ENCODE measurements at places on chromosomes 4 and X. TPM values are rescaled to one million over a fixed set of nuclear protein-coding genes. Genes with fewer than 3 reads are reported as not detected.

Gene GDPD2
- total RNA-seq, result not detected

Gene TMPRSS11B
- not detected for total RNA-seq

Gene G3BP2
- total RNA-seq, result 109 TPM

Gene PFKFB1
- total RNA-seq, result not detected

Gene MAP7D2
- total RNA-seq, result 1.4 TPM

Gene CFP
- total RNA-seq, result 0.06 TPM

Gene HTT
- total RNA-seq, result 29.4 TPM

Gene PIN4
- 16.8 TPM for total RNA-seq

Gene NEUROG2
- total RNA-seq, result not detected

Gene MAGEB10
- not detected for total RNA-seq

Gene MAGEB2
- not detected for total RNA-seq

Gene PTPN13
- total RNA-seq, result 19.8 TPM

Gene SLC2A9
- total RNA-seq, result 0.80 TPM

Gene SSX2
- total RNA-seq, result not detected

Gene KLF8
- 1.5 TPM for total RNA-seq

Gene MRPS18C
- total RNA-seq, result 32.1 TPM

Gene AKAP14
- total RNA-seq, result not detected

Gene ZAR1
- 0.23 TPM for total RNA-seq

Gene PCYT1B
- 3.5 TPM for total RNA-seq

Gene RASSF6
- 5.9 TPM for total RNA-seq

Gene ESX1
- not detected for total RNA-seq

Gene FHDC1
- 2.1 TPM for total RNA-seq

Gene OTC
- total RNA-seq, result not detected

Gene STK32B
- 4.2 TPM for total RNA-seq

Gene PAGE2
- total RNA-seq, result not detected

Gene SPRY1
- 6.4 TPM for total RNA-seq

Gene PDE5A
- 1.2 TPM for total RNA-seq

Gene ARHGAP36
- not detected for total RNA-seq

Gene PGRMC2
- total RNA-seq, result 14.0 TPM

Gene FAM199X
- 16.3 TPM for total RNA-seq

Gene SPANXC
- not detected for total RNA-seq

Gene SHROOM2
- total RNA-seq, result 4.8 TPM

Gene REELD1
- not detected for total RNA-seq

Gene SPACA5
- total RNA-seq, result not detected

Gene PRKG2
- total RNA-seq, result 0.51 TPM

Measured in epithelial cell of proximal tubule (primary cell).